Astrocyte of the hippocampus (primary cell): ENCODE measurements at places on chromosomes 16 and 17.

- DNase-seq, result no peak
Measured at GRCh38 chr17:6347776-6348175, 87.1 kb downstream of the AIPL1 start.

- no peak for DNase-seq
Measured at GRCh38 chr16:71337631-71338030, 20.9 kb upstream of the CALB2 start.

GRCh38 chr16:14485121-14485551 is 144.9 kb downstream of the PARN start:
- peak; percentile 30 for DNase-seq

DNA sequence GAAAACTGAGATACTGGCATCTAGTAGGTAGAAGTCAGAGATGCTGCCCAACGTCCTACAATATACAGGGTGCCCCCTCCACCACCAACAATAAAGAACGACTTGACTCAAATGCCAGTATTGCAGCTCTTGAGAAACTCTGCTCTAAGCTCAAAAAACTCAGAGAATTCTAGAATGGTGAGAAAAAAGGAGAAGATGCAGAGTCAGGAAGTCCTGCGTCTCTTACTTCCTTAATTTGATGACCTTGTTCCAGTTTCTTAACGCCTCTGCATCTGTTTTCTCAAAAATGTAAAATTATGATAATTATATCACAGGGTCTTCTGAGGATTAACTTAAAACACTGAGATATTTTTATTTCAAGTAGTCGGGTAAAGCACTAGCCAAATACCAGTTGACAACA is 1.7 kb upstream of the HSBP1 start:
- no peak for DNase-seq

DNA sequence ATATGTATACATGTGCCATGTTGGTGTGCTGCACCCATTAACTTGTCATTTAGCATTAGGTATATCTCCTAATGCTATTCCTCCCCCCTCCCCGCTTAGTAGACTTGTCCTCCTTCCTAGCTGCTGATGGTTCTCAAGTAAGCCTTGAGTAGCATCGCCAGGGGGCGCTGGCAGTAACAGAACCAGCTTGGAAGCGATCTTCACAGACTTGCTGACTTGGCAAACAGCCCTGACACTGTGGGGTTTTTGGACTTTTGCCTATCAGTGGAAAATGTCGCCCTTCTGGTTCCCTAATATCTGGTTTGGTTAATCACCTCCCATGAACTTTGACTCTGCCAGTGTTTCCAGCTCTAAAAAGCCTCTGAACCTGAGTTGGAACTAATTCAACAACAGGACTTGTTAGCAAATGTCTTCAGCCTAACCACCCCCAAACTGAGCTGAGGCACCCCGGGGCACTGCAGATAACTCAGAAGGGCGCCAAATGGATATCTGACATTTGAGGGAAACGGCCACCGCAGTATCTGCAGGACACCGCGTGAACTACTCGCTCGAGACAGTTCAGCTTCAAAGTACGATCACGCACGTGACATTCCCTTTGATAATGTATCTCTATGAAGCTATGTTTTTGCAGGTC is 15.4 kb upstream of the SPATA32 start:
- DNase-seq, result peak; percentile 94

DNA sequence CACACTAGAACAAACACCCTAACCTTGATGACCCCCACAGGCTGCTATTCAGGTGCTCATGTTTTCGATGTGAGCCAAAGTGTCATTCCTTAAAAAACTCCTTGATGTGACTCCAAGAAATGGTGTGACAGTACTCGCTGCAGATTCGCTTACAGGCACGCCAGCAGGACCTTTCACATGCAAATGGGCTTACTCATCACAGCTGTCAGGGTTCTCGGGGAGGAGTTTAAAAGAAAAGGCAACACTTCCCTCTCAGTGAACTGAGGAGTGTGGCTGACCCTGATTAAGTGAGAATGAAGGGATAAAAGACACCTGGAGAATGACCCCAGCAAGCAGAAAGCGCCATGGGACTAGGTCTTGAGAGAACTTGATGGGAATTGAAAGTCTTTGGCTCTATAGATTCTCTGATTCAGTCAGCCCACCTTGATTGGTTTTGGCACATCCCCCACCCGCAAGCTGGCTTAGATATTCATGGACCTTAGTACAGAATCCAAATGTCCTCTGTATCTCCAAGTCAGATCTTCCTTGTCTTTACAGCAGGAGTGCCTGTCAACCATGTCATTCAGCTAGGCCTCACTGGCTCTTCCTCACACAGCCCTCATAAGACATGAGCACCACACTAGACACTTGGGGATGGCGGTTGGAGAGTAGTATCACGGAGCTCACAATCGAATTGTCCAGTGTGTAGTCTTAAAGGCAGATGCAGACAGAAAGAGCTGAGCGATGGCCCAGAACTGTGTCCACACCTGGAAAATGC is 82.6 kb downstream of the HIC1 start:
- DNase-seq, result peak; percentile 86

DNA sequence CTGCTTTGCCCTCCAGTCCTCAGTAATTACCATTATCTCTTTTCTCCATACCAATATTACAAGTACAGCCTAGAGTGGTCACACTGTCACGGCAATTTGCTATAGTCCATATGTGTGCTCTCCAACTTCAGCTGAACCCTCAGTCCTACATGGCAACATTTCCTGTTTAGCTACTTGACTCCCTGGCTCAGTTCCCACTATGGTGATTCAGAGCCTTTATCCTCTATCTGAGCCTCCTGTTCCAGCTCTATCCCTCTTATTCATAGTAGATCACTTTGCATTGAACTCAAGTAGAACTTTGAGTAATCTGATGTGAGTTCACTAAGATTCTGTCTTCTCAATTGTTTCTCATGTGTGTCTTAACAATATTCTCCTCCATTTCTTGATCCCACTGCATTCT is 43.7 kb upstream of the GOSR1 start:
- DNase-seq, result peak; percentile 79
